Foreskin keratinocyte (primary cell): ENCODE measurements at places on chromosomes 6 and 20.

DNA sequence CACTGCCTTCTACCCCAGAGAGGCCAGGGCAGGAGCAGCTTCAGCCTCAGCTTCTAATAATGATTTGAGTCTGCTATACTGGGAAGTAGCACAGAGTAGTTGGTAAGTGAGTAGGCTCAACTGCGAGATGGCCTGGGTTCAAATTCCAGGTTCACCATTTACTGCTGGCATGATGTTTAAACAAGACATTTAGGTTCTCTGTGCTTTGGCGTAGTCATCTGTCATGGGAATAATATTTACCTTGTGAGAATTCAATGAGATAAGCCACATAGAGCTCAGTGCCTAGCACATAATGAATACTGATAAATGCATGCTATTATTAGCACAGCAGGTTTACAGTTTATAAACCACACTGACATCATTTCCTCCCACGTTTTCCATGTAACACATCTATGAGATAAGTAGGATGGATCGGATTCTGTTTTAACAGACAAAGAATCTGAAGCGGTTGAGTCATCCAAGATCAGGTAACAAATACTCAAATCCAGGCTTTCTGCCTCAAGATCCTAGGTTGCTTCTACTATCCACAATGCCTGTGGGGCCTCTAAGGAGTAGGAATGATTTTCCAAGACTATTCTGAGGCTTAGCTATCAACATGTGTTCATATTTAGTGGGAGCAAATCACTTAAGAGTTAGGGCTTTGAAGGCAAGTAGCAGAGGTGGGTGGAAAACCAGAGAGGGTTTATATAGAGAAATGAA, 72.9 kb upstream of the DTNBP1 start:
- DNase-seq: peak; percentile 86

- DNase-seq: no peak
Observed at GRCh38 chr6:133539502-133540259, 298.5 kb downstream of the EYA4 start.

DNA sequence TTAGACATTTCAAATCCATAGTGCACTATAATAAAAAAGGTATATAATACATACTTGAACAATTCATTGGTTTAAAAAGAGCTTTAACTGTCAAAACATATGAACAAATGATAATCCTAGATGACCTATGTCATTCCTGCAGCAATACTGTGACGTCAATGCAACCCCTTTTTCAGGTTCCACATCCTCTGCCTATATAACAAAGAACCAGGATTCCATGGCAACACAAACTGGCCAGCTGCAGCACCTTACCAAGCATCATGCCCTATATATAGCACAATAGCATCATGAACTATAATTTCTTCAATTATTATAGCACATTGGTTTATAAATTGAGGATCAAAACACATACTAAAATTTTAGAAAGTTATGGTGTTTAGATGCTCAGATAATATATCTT, 578 bp upstream of the PTCHD4 start:
- DNase-seq: no peak

- DNase-seq: no peak
Observed at GRCh38 chr6:44294832-44295791, 18.0 kb downstream of the AARS2 start.

- DNase-seq: no peak
Observed at GRCh38 chr6:2960935-2961334, 10.4 kb downstream of the SERPINB6 start.

GRCh38 chr6:4313044-4313686, 177.8 kb upstream of the ECI2 start:
- peak; percentile 97 for DNase-seq

GRCh38 chr20:4545526-4545925, 176.2 kb upstream of the PRND start:
- no peak for DNase-seq

DNA sequence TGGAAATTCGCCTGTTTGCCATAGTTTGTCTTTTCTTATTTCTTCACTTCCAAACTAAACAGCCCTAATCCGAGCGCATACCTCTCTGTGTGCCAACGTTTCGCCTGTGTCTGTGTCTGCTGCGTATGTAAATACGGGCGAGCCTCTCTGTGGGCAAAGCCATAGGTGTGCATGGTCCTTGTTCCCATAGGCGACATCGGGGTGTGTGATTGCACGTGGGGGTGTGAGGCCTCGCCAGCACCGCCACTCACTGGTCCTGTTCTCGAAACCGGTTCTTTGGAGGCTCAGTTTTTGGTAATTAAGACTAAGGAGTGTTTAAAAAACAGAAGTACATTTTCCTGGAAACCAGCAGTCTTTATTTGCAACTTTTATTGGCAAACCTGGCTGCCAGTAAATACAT, 6.0 kb upstream of the FOXC1 start:
- DNase-seq: no peak

DNA sequence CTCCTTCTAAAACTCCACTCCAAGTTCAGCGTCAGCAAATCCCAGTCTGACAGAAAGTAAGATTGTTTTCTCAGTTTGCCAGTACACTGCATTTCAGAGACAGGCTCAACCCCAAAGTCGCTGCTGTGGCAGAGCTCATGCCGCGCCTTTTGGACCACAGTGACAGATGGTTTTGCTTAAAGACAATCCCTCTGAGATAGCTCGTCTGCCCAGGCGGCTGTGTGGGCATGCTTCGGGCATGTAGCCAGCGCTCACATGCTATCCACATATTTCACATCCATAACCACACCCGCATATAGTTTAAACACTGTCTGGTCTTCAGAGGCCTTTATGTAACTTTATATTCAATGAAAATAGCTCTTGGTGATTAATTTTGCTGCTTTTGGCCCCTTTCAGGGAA, 14.7 kb upstream of the PXDC1 start:
- DNase-seq: peak; percentile 74

DNA sequence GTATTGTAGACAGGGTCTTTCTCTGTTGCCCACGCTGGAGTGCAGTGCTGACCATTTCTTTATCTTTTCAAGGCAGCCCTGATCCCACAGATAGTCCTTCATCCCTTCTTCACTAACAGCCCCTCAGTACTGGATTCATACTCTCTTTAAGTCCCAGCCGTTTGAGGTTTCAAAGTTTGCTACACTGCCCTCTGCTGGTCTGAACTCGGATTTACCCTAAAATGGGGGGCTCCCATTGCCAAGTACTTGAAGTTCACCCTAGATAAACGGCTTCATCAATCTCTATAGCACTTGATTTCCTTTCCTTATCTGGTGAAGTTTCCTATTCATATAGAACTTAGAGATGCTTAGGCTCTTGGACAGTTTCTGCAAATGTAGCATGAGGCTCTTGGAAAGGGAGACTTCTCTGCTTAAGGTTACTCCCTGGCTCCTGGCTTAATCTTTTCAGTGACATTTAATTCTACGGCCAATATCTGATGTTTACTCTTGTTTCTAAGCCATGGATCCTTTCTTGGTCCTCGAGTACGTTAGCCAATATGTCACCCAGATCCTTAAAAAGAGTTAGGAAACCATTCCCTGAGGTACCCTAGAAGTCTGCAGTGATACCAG, 21.4 kb upstream of the PREP start:
- peak; percentile 26 for DNase-seq

GRCh38 chr6:168045141-168045691, 33.8 kb downstream of the FRMD1 start:
- DNase-seq: no peak

GRCh38 chr6:33160728-33161344, 31.4 kb downstream of the COL11A2 start:
- DNase-seq: peak; percentile 79

DNA sequence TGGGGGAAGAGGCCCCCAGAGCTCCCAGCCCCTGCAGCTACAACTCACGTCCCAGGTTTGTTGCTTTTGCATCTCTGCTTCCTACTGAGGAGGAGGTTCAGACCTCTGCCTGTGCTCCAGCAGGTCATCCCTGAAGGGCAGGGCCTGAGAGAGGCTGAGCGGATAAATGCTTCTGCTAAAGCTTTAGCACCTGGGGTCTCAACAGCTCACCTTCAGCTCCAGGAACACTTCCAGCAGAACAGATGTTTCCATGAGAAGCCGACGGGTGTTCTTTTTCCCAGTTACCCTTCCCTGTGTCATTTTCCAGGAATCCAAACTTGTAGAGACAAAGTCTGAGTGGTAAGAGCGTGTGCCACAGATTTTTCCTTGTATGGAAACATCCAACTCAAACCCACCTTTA, 208.8 kb downstream of the TBC1D7 start:
- peak; percentile 19 for DNase-seq

DNA sequence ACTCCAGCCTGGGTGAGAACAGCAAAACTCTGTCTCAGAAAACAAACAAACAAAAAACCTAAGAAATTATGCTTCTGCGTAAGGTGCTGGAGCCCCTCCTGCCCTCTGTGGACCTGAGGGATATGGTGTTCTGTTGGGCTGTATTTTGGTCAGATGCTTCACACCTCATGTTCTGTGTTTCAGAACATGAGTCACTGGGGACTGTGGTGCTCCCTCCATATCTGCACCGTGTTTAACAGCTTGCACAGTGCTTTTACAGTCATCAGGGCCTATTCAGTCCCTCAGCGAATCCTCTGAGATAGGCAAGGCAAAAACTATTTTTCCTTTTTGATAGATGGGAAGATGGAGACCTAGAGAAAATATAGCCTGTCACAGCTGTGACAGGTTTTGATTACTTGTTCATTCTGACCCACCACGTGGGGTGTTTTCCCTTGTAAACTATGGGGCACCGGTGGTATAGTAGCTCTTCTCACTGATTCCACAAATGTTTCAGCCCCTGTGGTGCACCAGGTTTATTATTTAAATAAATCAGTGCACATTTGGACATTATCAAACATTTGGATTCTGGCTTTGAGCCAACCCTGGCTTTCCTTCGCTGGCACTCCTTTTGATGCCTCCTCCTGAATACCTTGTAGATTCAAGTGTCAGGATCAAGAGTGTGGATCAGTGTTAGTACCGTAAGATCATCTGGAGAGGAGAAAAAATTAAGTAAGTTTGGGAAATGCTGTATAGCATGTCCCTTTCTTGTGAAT, 9.6 kb downstream of the TTPAL start:
- no peak for DNase-seq

DNA sequence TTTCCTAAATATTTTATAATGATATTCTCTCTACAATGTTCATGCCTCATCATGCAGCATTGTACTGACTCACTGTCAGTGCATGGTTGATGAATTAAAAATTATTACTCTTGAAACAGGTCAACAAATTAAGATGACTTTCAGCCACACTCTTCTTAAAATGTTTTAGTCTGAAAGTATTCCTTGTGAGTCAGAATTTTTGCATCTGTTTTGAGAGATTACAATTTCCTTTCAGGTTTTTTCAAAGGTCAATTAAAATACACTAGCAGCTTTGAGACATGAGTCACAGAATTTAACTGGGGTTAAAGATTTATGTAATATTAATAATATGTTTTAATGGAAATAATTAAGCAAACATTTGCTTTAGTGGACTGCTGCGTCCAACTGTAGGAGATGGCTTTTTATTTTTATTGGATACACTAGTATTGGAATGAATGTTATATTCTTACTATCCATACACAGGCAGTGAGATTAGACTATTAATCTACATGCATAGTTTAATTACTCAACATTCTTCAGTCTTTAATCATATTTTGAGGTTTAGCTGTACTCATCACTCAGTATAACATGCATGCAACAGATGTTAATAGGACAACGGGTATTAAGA, 9.7 kb downstream of the COL12A1 start:
- DNase-seq: peak; percentile 94

- DNase-seq: peak; percentile 58
Observed at GRCh38 chr6:45421709-45422502, 44.2 kb upstream of the SUPT3H start.

DNA sequence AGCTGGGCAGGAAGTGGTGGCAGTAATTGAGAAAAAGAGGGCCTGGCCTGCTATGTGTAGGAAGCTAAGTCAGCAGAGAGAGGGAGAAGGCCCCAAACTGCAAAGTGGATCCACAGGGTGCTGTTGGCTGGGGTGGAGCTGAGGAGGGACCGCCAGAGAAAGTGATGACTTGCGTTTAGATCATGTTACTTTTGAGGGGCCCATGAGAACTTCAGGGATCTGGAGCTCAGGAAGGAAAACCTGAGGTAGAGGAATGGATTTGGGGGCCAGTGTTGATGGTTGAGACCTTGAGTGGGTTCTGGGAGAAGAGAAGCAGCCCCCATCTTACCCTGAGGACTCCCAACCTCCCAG, 155.5 kb downstream of the MRPL14 start:
- DNase-seq: no peak

- DNase-seq: no peak
Observed at GRCh38 chr6:107116931-107117330, 1.6 kb upstream of the BEND3 start.

DNA sequence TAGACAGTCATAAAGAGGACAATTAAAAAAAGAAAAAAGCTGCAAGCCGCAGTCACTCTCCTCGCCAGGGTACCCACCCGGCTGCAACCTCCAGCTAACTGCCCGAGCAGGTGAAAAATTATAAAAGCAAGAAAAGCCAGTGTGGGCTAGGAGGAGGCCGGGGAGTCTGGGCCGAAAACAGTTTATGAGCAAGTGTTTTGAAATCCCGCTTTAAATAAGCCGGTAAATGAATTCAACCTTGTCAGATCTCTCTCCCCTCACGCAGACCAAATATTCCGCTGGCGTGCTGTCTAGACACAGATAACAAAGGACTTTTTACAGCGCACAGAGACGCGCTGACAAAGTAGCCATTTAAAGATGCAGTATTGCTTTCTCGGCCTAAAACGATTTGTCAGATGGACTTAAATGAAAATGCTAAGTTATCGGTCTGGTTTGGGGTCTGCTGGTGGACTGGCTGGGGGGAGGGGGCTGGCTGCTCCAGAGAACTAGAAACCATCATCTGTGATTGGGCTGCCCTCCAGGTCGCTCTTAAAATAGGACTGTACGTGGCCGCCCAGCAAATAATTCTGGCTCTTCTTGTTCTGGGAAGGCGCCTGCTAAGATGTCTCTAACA, 24.6 kb downstream of the PMEPA1 start:
- DNase-seq: no peak

GRCh38 chr6:135044639-135045038, 10.0 kb downstream of the HBS1L start:
- no peak for DNase-seq

DNA sequence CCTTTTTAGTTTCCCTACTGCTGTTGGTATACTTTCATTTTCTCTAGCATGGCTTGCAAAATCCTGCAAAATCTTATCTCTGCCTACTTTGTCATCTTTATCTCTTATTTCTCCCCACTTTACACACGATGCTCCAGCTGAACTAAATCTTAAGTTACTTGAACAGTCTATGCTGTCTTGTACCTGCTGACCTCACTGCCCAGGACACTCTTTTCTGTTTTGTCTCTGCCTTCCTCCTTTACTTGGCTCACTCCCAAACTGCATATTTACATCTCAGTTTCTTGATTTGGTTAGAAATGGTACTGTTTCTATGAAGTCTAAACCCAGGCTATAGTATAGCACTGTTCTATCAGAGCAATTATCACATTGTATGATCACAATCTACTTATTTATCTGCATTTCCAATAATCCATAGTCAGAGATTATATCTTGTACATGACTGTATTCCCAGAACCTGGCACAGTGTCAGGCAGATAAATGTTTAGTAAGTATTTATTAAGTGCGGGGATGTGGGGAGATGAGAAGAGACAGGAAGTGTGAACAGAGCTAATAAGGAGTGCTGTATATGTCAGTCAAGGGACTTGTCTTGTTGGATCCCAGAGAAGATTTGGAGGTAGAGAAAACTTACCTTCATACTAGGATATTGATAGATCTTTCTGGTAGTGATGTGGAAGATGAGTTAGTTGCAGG, 57.6 kb downstream of the ADGRG6 start:
- DNase-seq: no peak

- DNase-seq: no peak
Observed at GRCh38 chr20:19859444-19859843, 101.4 kb downstream of the RIN2 start.
